CD4-positive, alpha-beta T cell treated with Interleukin-17A for 1 hour (primary cell): ENCODE measurements at places on chromosomes 4 and X.

DNA sequence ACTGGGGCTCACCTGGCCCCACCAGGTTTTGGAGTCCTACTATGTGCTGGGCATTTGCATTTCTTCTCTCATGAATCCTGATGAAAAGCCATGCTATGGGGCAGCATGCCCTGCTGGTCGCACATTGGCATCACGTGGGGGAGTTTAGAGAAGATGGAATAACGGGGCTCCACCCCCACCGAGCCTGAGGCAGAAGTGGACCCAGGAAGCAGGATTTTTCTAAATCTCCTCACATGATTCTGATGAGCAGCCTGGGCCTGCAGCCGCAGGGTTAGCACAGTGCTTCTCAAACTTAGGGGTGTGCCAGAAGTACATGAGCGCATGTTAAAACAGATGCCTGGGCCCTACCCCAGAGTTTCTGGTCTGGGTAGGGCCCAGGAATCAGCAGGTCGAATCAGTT lies 4.6 kb upstream of the SORCS2 start:
- no peak for DNase-seq

DNA sequence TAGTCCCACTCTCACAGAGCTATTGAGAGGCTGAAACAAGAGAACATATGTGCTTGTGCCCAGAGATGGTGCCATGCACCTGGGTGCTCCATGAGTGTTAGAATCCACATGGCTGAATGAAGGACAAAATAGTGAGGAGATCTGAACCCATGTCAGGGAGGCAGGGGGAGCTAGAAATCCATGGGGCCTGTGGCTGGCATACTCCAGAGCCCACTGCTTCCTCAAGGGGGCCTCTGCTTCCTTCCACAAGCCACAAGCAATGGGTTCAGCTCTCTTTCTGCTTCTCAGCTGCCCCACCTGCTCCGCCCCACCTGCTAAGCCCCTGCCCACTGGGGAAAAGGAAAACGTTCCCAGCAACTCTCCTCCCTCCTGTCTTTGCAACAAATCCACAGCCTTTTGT lies 46.1 kb downstream of the PJA1 start:
- DNase-seq, result no peak

- no peak for DNase-seq
Observed at GRCh38 chrX:50071494-50071893, 129.3 kb downstream of the AKAP4 start.

DNA sequence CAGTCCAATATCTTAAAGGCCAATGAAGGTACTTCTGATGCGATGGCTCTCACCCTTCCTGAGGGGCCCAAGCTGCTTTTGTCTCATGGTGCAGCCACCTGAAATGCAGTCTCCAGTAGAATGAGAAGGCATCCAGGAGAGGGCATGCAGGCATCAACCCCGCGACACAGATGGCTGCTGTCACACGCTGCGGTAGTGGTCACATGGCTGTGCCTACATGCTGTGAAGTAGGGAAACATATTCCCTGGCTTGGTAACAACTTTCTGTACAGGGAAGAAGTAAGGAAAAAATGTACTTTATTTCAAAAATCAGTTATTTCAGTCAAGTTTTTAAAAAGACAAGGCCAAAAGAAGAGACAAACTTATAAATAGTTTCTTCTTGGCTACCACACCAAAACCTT lies 139.9 kb downstream of the TRIML1 start:
- DNase-seq, result no peak

DNA sequence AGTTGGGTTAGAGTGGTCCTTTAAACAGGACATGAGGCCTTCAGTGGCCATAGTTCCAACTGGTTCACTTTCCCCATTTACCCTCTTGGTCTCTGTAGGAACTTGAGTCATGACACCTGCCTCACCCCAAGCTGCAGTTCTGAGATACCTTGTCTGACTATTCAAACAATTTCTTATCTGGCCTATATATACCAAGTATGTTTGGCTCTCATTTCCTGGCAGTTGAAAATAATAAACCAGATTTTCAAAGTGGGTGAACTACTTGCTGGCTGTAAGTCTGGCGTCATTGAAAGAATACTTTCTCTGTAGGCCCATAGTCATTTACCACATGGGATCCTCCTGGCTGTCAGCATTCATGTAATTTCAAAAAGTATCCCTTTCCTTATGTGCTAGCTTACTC lies 228.8 kb downstream of the SHROOM3 start:
- DNase-seq, result no peak

DNA sequence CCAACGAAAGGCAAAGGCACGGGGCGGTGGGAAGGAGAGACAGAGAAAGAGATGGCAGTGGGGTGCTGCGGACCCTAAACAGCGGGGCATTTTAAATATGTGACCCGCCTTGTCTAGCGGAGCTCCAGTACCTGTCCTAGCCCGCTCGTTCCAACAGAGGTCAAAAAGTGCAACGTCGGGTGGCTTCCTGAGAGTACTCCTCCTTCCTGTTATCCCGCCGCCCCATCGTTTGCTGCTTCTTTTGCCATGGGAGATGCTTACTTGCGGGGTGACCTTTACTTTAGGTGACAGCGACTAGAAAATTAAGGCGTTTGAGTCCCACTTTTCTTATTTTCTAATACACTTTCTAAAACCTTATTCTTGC lies 735 bp downstream of the NRK start:
- no peak for DNase-seq

DNA sequence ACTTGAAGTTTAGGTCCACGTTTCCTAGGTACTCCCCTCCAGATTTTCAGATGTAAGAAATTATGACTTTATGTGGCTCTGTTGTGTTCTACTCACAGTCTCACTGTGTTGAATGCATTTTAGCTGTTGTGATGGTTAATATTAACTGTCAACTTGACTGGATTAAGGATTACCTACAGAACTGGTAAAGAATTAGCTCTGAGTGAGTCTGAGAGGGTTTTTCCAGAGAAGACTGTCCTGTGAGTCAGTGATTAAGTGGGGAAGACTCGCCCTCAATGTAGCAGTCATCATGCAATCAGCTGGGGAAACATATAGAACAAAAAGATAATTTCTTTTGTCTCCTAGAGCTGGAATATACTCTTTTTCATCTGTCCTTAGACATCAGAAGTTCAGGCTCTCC lies 493.4 kb downstream of the ACTRT1 start:
- DNase-seq, result no peak
